NCI-H446 treated with DMSO at 0.1 percent for 48 hours (cell line): ENCODE measurements at places on chromosomes 7 and 10.

DNA sequence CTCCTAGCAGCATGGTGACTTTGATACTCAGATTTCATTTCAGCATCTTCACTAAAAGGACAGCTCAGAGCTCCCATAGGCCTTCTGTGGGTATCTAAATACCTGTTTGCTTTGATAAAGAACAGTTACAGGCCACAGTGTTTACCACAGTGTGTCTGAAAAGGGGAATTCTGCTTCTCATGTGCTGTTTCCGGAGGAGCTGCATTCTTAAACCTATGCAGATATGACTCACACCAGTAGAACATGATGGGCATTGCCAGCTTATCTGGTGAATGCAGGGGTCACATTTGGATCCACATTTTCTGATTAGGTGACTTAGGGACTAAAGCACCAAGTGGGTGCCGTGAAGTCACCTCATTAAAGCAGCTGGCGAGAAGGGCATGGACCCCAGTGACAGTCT is 52.6 kb downstream of the TRRAP start:
- no peak for DNase-seq

- DNase-seq: no peak
Observed at GRCh38 chr7:105277341-105277740, 111.4 kb downstream of the SRPK2 start.

DNA sequence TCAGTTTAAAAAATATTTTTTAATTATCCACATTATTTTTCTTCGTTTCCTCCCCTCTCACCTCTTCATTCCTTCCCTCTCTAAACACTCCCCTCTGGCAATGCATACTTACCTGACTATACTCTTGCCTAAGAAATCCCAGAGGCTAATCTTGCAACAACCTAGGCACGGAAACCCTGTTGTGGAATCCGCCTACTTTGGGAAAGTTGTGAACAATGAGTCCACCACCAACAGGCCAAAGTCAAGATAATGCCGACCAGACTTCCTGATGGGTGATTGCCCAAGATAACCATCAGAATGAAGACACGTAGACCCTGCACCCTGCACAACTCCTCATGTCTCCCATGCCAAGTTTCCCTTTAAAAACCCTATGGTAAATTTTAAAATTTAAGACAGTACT is 521.5 kb downstream of the KIF20B start:
- no peak for DNase-seq

DNA sequence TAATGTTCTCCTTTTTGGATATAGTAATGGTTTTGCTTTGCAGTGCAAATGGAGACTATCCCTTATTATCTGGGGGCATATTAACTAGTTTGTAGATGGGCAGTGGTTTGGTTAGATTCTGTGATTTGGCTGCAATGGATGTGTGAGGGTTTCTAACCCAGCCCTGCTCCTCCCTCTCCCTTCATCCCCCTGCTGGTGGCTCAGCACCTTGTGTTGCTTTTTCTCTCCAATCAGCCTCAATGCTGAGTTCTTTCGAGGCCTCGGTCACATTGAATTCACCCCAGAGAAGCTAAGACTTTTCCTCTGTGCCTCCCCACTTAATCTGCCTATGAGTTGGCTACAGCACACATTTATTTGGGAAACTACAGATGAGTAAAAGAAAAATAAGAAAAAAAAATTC is 120.0 kb downstream of the MALRD1 start:
- DNase-seq: no peak

DNA sequence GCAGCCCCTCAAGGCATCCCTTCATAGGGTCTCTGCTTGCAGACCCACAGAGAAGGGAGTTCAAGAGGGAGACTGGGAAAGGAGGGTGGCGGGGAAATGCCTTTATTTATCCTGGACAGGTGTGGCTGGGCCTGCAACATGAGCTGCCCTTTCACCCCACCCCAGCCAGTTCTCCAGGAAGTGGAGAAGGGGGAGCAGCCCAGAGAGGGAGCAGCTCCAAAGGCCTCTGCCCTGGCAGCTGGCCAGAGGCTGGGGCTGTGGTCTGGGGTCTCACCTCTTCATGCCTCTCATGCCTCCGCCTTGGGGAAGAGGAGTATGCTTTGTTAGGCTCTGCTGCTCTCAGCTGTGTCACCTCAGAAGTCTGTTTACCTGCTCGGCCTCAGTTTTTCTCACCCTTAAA is 3.1 kb downstream of the LDB3 start:
- no peak for DNase-seq

GRCh38 chr10:90917238-90917967 is 3.5 kb downstream of the ANKRD1 start:
- no peak for DNase-seq

DNA sequence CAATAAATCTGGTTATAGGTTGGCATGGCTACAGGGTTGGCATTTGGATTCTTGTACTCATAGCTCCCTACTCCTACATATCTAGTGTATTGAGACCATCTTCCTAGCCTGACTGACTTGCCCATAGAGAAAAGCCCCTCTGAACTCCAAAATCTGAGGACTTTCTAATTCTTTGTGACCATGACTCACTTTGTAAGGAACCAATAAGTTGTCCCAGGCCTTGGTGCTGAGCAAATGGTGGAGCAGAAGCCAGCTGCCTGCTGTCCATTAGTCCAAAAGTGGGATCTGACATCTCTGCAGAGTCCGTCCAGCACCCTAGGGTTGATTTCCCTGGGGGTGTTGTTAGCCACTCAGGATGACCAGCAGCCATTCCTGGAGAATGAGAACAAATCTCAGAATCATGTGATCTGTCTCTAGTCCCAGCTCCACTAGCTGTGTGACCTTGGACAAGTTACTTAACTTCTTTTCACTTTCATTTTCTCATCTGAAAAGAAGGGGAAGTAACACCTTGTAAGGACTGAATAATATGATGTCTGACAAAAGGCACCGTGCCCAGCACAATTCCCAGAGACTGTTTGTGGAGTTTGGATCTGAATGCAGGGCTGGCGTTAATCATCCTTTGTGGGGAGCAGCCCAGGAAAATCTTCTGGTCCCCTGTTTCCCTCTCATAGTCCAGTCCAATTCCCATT is 44.1 kb downstream of the MTURN start:
- no peak for DNase-seq

GRCh38 chr7:32896564-32897347 is 5.2 kb upstream of the KBTBD2 start:
- DNase-seq: no peak

- no peak for DNase-seq
Observed at GRCh38 chr10:96228408-96228994, 42.9 kb downstream of the BLNK start.

DNA sequence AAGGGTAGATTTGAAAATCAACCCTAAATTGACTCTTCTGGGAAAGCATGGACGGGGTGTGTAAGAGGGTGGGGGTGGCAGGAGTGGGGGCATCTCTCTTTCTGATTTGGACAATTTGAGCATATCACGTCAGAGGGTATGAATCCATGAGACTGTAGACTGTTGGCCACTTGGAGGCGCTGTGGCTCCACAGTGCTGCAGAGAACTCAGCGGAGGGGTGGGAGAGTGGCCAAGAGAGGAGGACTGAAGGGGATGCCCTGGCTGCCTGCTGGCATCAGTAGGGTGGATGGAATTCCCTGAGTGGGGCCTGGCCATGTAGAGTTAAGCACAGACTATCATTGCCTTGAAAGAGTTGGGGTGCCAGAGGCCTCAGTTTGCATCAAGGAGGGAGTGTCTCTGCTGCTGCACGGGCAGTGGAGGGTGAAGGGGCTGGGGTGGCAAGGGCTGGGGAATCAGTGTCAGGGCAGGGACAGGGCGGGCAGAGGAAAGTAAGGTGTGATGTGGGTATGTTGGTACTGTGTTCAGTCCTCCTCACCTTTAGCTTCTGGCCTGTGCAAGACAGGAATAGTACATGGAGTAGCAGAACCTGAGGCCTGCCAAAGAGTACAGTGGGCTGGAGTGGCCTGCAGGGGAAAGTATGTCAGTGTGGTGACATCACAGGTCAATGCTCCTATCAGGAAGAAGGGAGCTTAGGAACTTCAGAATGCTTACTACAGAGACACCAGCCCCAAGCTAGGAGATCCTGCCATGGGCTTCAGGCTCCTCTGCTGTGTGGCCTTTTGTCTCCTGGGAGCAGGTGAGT is 133.5 kb upstream of the PRSS58 start:
- no peak for DNase-seq

DNA sequence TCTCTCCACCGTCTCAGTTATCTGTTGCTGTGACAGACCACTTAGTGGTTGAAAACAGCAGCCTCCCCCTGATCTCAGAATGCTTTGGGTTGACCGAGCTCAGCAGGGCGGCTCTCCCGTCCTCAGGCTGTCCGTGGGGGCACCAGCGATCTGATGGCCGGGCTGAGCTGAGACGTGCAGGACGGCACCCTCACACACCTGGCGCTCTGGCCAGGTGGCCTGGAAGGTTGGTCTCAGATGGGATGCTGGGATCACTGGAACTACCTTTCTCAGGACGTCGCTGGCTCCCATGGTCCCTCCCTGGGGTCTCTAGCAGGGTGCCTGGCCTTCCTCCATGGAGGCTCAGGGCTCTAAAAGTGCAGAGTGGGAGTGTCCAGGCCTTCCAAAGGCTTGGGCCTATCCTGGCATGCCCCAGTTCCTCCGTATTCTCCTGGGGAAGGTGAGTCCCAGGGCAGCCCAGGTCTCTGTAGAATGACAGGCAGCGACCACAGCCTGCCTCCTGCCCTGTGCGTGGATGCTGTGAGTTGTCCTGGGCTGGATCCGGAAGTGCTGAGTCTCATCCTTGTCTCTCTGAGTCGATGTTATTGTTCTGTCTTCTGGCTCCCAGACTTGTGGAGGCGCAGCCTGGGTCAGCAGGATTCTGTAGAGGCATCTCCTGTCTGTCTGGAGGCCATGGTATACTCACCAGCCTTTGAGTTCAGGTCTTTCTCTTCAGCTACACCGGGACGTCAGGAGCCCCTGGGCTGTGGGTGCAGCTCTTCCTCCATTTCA is 12.2 kb upstream of the PWWP2B start:
- DNase-seq: no peak

DNA sequence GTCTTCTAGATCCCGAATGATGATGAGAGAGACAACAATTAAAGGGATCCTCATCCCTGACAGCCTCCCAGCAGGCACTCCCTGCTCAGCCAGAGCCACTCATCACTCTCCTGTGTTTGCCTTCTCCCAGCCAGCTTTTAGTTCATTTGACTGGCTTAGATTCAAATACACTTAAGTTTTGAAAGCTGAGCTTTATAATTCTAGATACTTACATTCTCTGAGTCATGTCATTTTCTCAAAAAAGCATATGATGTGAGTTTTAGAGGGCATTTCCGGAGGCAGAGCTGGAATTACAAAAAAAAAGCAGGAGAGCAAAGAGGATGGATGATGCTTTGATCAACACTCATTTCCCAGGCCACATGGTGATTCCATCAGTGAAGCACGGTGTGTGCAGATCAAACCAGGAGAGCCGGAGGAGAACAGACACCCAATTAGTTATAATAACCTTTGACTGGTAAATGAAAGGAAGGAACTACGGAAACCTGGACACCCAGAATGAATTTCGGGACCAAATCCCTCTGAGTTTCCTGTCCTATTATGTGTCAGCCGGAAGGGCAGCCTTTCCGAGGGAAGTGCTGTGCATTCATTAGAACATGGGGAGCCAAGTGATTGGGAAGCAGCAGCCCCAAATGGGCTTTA is 81.5 kb upstream of the HPS1 start:
- DNase-seq: no peak

- DNase-seq: no peak
Observed at GRCh38 chr10:29736366-29737073, 101.7 kb upstream of the SVIL start.

- DNase-seq: no peak
Observed at GRCh38 chr10:33071857-33072256, 113.8 kb upstream of the ITGB1 start.

DNA sequence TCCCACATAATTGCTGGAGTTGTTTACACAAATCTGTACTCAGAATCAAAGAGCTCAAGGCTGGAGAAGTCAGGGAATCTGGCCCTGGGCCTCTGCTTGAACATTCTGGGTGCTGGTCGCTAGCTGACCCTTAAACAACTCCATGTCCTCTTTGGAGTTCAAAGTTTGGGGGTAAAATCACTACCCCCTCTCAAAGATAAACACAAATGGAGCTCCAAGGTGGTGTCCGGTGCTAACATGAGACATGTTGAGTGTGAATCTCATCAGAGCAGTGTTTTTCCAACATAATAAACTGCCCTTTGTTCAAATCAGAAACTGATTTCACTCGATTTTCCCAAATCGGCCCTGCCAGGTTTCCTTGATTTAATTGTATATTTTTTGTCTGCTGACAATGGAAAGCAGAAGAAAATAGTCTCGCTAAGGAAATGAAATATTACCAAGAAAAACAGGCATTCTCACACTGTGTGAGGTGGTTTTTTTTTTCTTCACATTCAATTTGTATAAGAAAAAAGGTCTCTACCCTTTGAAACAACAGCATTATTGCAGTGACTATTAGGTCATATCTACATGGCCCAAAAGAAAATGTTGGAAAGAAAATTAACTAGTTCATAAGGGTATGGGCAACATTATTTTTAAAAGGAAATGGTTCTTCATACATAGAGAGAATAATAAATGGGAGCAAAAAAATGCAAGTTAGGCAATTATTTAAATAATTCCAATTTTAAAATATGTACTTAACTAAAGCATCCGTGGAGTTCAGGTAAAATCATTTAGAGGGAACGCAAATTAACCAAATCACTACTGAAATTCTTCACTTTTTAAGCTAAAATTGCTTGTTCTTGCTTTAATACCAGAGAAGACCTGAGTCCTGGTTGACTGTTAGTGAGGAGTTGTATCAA is 56.1 kb upstream of the CAPZA2 start:
- DNase-seq: no peak

GRCh38 chr7:119572541-119572940 is 700.4 kb upstream of the KCND2 start:
- DNase-seq: no peak

GRCh38 chr10:30438021-30438850 is 4.3 kb downstream of the MAP3K8 start:
- no peak for DNase-seq

DNA sequence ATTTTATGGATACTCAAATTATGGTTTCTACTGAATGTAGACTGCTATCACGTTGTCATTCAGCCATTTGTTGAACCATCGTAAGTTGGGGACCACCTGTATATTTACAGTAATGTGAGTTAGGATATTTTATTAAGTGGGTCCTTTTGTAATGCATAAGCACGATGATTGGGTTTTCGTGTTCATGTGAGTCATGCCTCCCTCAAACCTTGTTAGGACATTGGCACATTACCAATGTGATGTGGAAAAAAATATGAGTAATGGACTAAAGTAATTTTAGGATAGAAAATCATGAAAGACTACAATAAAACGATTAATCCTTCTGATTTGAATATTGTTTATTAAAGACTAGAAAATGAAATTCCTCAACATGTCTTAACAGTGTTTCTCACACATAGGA is 8.7 kb downstream of the SMC3 start:
- DNase-seq: no peak
